ENCODE measurements at places on chromosomes 1 and 21.
A peak's percentile ranks its signal among the peaks of the same experiment; 100 is the strongest.

DNA sequence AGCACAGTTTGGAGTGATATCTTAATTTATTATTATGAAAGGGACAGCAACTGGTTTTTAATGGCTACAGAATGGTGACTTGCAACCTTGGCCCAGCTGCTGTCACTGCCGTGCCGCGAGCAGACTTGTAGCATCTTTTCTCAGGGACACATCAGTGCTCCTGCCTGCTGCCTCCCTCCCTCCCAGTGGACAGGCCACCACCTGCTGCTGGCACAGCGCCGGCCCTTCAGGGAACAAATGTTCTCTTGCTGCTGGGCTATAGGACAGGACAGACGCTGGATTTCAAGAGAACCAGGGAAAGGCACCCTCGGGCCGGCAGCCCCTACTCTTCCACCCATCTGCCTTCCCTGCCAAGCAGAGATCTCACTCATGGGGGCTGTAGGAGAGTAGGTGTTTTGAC is 413.8 kb upstream of the NFIA start:
- no peak for DNase-seq

DNA sequence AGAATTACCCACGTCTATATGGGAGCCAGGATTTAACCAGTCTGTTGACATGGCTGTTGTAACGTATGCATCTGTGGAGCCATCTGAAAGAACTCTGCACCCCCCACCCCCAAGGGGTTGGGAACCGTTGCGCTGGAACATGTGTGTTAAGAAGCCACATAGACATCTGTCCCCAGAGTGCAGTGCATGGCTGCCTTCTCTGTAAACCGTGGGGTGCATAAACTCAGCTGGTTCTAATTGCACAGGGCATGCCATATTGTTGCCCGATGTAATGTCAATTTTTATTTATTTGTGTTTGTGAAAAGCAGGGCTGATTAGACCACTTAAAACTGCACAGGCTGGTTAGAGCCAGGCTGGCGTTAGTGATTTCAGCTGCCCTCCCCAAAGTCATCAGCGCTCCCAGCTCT is 70.1 kb upstream of the ROR1 start:
- DNase-seq: no peak

GRCh38 chr1:30812076-30812475 is 54.5 kb upstream of the LAPTM5 start:
- no peak for DNase-seq

DNA sequence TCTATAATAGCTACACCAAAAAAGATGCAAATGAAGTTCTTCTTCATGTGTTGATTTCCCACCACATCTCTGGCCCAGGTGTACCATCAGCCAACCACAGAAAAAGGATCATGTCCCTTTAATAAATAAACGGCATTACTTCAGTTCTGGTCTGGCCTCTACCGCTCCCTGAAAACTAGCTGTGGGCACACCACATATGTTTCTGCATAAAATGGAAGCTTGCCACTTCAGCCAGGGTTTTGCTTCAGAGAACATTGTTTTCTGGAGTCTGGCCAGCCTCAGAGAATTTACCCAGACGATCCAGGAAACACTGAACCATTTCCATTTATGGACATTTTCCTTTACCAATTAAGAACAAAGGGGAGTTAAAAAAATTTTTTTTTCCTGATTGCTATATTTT is 5.8 kb upstream of the LAMC2 start:
- peak; percentile 58 for DNase-seq

DNA sequence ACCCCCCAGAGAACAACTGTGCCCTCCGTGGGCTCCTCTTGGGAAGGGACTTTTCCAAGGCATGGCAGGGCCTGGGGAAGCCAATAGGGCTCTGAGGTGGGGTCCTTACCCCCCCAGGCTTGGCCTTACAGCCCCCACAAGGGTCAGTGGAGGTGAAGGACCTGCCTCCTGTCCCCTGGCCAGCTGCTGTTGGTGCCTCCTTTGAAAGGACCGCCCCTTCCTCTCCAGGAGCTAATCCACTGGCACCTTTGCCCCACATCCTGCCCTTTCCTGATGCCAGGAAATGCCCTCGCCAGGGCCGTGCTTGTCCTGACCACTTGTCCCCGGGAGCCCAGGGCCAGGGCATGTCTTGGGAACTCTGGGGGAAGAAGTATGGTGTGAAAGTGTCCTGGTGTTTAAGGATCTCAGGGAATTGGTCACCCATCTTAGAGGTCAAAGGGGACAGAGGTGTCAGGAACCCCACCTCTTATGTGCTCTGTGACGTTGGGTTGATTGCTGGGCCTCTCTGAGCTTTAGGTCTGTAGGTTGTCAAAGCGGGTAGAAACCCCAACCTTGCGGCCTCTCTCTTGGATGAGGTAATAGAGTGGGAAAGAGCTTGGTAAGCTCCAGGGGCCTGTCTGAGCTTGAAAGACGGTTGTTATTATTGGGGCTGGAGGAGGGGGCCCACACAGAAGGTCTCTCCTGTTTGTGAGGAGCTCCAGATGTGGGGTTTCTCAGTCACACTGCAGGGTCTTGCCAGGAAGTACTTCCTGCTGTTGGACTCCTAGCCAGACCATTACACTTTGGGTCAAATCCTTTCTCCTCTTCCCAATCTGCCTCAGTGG is 2.8 kb downstream of the KCNQ4 start:
- no peak for DNase-seq

DNA sequence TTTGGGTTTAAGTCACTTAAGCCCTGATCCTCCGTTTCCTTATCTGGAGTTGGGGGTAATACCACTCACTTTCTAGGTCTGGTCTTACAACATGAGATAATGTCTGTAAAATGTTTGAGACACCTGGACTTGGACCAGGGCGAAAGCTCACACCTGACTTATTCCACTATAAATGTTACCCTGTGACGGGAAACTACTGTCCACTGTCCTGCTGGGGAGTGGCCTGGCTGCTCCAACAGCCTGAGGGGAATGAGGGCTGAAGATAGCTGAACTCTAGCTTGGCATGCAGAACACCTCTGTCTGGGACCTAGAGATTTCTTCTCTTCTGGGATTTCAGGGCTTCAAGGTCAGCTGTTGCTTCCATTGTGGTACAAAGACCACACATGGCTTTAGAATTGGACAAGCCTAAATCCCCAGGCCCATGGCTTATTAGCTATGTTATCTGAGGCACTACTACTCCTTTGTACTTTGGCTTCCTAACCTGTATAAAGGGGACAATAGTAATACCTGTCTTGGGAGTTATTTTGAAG is 9.5 kb upstream of the A3GALT2 start:
- no peak for DNase-seq

- DNase-seq: no peak
These were observed 8.3 kb upstream of the PTPRF start for GRCh38 chr1:43522431-43522775.

GRCh38 chr1:46492269-46492853 is 2.7 kb downstream of the DMBX1 start:
- no peak for DNase-seq

DNA sequence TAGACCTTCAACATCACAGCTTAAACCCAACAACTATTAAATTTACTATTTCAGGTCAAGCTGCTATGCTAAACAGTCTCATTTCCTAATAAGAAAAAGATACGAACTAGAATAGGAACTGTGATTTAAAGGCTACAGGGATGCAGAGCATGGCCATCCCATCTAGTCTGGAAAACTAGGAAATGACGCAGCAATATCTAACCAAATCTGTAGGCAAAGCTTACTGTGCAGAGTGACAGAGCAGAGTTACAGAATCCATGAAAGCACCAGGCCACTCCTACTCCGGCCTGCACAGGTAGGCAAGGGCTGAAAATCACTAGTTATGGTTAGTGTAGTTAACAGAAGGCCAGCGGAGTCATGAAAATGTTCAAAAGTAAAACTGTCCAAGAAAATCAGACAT is 2.1 kb downstream of the HLCS start:
- DNase-seq: no peak

- no peak for DNase-seq
These were observed 28.1 kb upstream of the WASF2 start for GRCh38 chr1:27517907-27518718.

DNA sequence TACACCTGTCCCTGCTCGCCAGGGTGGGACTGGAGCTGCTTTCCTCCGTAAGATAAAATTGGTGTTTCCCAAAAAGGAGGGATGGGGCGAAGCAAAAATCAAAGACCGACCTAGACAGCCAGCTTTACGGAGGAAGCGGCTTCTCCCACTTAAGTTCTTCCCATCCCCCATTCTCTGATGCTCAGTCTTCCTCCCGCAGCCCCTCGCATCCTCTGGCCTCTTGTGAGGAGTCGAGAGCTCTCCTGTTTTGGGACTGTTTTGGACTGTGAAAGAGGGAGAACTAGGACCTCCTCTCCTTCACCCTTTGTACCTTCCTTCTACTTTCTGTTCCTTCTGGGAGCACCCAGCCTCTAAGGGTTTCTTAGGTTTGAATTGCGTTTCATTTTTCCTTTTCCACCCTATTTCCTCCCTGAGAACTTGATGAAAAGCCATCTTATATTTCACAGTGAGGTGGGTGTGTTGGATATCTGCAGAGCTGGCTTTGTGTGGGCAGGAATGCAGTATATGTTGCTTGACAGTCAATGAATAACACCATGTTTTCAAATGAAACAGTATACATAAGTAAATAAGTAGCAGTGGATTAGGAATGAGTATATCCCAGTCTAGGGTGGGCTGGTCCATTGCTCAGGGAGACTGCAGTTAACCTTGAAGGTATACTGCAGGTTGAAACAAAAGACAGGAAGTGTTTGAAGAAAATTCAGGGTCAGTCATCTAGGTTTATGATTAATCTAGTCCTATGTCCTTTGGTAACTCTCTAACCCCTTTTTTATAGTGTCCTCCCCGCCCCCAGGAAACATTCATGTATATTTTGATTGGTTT is 848 bp downstream of the CTTNBP2NL start:
- DNase-seq: no peak

- no peak for DNase-seq
These were observed 13.1 kb downstream of the RNF187 start for GRCh38 chr1:228500143-228500734.

DNA sequence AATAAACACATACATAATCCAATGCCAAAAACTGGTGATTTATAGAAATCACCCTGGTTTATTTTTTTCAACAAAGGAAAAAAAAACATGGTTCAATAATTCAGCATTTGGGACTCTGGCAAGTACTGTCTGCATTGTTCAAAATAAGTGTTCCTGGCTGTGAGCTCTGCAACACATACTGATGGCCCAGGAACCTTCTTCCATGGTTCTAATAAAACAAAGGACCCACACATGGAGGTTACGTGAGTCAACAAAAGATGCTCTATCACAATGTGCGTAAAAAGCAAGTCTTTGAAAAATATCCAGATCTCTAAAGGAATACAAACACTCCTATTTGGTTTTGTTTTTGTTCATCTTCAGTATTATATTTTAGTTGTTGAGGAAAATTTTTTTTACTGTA is 37.9 kb upstream of the C1orf198 start:
- no peak for DNase-seq

DNA sequence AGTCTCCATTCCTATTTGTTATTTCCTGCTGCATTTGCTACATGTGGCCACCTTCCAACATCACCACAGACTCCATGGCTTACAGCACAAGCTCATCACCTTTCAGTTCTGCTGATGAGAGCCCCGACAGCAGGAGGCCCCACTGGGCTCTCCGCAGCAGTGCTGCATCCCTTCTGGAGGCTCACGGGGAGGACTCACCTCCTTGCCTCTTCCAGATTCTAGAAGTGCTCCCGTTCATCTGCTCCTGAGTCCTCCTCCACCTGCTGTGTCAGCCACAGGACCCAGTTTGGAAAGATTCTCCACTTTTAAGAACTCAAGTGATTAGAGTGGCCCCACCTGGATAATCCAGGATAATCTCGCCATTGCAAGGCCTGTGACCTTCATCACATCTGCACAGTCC is 167.6 kb downstream of the PCBP3 start:
- no peak for DNase-seq

DNA sequence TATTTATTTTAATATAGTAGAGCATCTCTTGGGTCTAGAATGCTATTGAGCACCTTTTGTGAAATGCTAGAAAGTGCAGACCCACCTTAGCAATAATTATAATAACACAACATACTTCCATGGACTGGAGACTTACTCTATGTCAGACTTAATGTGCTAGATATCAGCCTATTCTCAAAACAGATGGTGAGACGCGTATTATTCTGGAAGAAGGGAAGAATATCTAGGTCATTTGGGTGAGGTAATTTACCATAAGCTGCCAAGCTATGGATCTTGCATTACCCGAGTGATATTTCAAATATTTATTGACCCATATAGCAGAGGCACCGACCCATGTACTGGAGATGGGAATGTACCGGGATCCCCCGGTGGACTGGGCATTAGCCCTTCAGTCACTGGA is 20.6 kb upstream of the IFNLR1 start:
- no peak for DNase-seq

DNA sequence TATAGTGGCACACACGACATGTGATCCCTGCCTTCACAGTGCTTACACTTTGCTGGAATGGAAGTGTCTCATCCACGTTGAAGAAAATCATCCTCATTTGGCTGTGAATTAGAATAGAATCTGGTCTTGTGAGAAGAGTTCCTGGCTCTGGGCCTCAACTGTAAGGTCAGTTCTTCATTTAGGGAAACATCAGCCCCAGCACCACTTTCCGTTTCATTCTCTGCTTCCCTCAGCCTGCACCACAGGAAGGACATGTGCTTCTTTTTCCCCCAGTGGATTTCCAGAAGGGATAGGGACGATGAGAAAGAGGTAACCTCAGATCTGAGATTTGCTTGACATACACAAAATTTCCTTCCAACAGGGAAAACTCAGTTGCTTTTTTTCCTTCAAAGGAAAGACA is 3.7 kb upstream of the ALX3 start:
- DNase-seq: no peak

GRCh38 chr1:66938613-66939012 is 13.8 kb downstream of the MIER1 start:
- no peak for DNase-seq

GRCh38 chr1:26384076-26384475 is 11.5 kb upstream of the ZNF683 start:
- DNase-seq: no peak

DNA sequence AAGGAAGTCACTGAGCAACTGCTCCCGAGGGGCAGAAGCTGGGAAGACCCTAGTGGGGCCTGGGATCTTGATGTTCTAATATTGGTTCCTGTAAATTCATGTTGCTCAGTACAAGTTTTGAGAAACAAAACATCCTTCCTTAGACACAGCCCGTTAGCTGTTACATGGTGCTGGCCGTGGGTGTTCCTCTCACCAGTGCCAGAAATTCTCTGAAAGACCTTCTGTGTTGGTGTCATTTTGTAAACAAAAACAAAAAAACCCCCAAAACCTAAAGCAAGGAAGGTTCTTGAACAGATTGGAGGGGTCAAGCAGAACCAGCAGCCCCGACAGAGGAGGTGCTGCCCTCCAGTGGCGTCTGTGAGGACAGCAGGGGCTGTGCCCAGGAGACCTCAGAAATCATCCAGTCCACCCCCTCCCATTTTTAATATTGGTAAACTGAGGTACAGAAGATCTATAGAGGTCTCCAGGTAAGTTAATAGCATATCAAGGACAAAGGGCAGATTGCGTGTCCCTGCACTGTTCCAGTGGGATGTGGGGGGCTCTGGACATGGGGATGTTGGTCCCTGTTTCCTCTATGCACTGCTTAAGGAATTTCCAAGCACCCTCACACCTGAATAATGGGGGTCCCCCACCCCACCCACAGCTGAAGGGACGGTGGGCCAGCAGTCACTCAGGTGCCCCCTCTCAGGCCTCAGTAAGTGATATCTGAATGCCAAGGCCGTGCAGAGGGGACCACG is 38.2 kb downstream of the SLC2A7 start:
- no peak for DNase-seq

Measured in NCI-H526 (cell line).